ENCODE measurements at places on chromosomes 1 and 21.

DNA sequence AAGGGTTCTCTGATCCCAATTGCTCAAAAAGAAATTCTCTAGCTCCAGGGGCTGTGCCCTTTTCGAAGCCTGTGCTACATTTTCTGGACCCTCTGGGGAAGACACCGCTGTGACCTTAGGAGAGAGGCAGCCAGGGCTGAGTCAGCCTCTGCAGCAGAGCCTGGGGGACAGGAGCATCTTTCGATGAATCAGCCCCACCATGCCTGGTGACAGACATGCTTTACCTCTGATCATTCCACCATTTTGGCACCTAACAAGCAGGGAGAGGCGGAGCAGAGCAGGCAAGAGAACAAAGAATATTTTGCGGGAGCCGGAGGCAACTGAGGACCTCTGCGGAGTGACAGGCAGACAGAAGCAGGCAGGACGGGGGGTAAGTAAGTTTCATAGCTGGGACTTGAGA is 84.9 kb downstream of the VWA5B1 start:
- no peak for DNase-seq

- no peak for DNase-seq
Observed at GRCh38 chr1:168293356-168293755, 12.7 kb downstream of the TBX19 start.

DNA sequence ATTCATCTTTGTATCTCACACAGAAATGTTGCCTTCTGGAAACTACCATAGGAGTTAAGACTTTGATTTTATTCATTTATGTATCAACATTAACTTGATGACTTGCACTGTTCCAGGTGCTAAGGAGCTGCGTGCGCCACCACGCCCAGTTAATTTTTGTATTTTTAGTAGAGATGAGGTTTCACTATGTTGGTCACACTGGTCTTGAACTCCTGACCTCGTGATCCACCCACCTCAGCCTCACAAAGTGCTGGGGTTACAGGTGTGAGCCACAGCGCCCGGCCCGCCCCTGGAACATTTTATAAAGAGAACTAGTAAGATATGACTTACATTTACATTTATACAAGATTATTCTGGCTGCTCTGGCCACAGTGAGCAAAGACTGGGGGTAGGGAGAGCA is 252.2 kb downstream of the FAF1 start:
- DNase-seq, result no peak

DNA sequence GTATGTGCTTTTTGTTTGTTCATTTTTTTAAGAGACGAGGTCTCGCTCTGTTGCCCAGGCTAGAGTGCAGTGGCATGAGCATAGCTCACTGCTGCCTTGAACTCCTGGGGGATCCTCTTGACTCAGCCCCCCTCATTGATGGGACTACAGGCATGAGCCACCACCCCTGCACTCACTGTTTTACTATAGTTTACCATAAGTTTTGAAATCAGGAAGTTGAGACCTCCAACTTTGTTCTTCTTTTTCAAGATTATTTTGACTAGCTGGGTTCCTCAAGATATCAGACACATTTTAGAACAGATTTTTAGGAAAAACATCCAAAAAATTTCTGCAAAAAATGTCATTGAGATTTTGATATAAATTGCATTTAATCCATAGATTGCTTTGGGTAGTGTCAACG is 120.4 kb upstream of the FGGY start:
- DNase-seq, result no peak

DNA sequence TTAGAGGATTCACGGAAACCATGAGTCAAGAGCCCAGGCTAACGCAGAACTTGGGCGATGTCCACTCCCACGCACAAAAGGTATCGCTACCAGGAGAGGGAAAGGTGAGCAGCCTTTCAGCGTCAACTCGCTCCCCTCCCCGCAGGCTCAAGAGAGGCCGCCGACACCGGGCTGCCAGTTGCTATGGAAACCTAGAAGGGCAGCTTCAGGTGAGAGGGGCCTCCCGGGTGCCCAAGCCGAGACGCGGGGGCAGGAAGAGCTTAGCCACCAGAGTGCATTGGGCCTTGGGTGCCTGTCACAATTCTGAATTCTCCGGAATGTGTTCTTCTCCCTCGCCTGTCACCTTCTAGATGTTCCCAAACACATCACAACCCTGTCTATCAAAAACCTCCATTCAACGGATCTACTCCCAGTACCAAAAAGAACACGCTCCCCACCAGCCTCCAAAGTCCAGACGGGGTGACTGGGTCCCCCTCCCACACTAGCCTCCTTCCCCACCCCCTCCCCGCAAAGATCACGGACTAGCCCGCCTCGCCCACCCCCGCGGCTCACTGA is 694 bp downstream of the MEAF6 start:
- peak; percentile 69 for DNase-seq

DNA sequence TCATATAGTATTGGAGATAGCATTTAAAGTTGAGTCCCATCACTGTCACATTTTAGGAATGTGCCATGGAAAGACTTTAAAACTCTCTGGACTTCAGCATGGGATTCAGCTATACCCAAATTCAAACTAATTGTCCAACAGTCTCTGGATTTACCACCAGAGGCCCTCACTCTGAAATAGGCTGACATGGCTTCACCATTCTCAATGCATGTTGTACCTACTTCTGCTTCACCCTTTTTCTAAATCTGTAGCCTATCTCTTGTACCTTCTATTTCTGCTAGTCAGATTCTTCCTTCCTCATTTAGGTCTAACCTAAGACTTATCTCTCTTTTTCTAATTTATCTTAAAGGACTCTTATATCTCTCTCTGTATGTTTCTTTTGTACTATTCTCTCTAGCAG is 512.7 kb upstream of the ZRANB2 start:
- no peak for DNase-seq

- DNase-seq, result peak; percentile 84
Observed at GRCh38 chr1:15249081-15249480, 2.1 kb downstream of the FHAD1 start.

DNA sequence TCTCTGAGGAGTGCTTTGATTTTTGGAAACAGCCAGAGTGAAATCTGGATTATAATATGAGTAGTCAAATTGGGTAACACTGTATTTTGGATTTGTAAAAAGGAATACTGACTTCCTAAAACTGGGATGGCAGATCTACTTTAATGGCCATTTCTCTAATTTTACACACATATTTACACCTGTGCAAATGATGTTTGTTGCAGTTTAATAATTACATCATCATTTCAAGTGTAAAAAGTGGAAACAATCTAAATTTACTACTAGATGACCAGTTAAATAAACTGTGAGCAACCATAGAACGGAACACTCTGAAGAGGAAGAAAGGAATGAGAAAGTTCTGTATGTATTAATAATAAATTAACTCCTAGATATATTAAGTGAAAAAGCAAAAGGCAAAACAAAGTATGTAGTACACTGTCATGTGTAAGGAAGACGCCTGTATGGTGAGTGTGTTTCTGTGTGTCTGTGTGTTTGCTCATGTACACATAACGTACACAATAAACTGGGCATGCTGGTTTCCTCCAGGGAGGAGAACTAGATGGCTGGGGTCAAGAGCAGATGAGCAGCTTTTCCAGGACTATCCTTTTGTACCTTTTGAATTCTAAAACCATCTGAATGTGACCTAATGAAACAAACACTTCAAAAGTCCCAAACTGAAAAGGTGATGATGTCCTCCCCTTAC is 2.9 kb upstream of the RHEX start:
- no peak for DNase-seq
